ENCODE measurements at places on chromosomes 13 and 19.

DNA sequence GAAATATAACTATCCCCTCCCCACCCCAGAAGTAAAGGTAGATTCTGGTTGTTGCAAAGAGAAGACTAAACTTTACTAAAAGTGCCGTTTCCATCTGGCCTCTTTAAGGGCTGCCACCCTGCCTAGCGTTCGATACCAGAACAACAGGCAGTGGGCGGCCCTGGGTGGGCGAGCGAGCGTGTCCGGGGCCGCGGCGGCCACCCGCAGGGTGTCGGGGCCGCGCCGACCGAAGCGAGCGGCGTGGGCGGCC is 2.6 kb downstream of the FGF9 start:
- DNase-seq: no peak

DNA sequence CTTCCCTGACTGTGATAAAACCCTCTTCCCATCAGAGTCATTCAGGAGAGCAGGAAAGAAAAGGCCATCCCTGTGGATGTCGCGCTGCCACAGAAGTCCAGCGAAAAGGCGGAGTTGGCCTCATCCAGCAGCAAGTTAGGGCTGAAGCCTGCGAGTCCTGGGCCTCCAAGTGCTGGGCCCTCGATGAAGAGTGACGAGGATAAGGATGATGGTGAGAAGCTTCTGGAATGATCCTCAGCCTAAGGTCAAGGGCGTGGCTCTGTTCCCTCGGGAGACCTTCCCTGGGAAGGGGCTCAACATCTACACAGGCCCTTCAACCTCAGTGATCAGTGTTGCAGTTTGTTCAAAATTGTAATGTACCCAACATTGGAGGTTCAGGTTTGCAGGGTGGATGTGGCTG is 22.3 kb downstream of the TEX29 start:
- no peak for DNase-seq

DNA sequence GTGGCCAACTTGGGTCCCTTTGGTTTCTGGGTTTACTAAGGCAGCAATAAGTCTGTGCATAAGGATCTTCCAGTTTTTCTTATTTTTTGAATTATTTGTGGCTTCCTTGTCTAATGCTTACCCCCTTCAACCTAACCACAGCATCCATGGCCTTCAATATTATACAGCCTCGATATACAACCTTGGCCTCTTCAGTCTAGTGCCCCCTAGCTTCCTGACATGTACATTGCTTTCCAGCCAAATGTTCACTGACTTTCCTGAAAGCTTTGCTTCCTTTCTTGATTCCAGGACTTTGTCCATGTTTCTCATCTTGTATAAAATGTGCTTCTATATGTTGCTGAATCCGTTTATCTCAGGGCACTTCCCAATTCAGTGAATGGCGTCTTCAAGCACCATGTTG is 310.1 kb downstream of the OLFM4 start:
- DNase-seq: no peak

DNA sequence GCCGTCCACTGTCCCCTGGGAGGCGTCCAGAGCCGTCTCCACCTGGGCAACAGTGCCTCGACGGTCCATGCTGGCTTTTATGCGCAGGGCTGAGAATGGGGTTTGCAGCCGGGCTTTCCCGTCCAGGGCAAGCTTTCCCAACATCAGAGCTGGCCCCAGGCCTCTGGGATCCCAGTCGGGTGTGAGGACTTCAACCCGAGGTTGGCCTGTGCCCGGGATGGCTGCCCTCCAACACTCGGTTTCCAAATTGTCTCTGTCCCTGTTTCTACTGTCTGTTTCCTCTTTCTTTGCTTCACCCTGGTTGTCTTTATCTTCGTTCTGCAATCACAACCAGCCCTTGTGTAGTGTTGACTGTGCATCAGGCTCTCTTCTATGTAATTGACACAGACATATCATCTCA is at the start of gene IFNL4:
Gene IFNL4, minus strand, starts transcription at position 51 of the 400 bp plus-strand sequence.
- DNase-seq: no peak

GRCh38 chr19:39145180-39145953 is 19.8 kb downstream of the PAK4 start:
- no peak for DNase-seq

DNA sequence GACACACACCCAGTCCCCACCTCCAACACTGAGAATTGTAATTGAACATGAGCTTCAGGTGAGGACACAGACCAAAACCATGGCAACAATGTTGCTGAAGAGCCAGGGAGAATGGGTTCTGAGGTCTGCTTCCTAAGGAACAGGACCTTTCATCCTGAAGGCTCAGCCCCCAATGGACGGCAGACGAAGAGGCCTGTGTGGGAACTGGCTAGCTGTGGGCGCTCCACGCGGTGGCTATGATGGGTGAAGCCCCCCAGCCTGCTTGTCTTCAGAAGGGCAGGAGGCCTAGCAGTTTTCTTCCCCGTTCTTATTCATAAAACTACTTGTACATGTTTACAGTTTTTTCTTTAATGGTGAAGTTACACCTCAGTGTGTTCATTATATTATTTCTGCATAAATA is 136.1 kb upstream of the SPACA7 start:
- no peak for DNase-seq

GRCh38 chr13:37701972-37702371 is 103.4 kb upstream of the POSTN start:
- no peak for DNase-seq

- no peak for DNase-seq
These were observed 30.3 kb downstream of the RASA3 start for GRCh38 chr13:114102131-114102520.

- DNase-seq: peak; percentile 57
These were observed 9.7 kb upstream of the ARHGAP45 start for GRCh38 chr19:1057176-1057855.

DNA sequence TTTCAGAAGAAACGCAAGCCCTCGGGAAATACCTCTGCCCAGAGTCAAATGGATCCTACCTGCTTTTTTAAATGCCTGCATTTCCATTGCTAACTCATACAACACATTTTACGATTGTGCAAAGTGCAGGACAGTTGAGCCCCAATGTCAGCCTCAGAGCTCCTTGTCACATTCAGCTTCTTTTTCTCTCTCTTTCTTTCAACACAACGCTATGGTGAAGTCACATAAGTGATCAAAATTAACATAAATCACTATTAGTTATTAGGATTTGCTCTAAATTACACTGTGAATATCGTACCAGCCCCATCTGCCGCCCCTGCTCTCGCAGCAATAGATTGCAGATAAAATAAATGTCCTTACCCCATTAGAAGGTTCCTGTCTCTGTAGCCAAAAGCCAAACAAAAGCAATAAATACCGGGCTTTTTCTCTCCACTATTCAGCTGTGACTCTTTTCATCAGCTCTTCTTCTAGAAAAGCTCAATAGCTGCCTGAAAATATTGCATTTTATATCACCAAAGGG is 8.8 kb downstream of the POU4F1 start:
- no peak for DNase-seq

GRCh38 chr19:50932690-50933083 is 20.2 kb downstream of the KLK5 start:
- no peak for DNase-seq

Data from activated CD4-positive, alpha-beta T cell treated with anti-CD3 and anti-CD28 coated beads, Interleukin-2, Interleukin-4, amounts not matched to agents 100 ng/mL and 50 ng/mL, durations not matched to agents 16 hours and 8 hours (primary cell).